ENCODE measurements at places on chromosomes 5 and 9. TPM values are rescaled to one million over a fixed set of nuclear protein-coding genes. Genes with fewer than 3 reads are reported as not detected.

DNA sequence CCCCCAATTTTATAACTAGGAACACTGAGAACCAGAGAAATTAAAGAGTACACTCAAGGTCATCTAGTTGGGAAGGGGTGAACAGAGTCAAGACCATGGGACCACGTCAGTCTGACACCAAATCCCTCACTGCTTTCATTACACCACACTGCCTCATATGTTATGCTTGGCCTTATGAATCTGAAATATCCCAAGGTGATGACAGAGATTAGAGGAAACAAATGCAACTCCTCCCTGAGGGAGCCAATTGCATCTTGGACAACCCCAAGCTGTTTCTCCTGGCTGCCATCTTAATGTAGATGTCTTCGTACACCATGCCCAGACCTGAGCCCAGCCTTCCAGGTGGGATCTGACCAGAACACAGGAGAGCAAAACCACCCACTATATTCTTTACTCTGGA, 60.6 kb upstream of the ABCA1 start:
- no peak for DNase-seq

- no peak for DNase-seq
Measured at GRCh38 chr5:139312075-139312474, 18.5 kb downstream of the MATR3 start.

DNA sequence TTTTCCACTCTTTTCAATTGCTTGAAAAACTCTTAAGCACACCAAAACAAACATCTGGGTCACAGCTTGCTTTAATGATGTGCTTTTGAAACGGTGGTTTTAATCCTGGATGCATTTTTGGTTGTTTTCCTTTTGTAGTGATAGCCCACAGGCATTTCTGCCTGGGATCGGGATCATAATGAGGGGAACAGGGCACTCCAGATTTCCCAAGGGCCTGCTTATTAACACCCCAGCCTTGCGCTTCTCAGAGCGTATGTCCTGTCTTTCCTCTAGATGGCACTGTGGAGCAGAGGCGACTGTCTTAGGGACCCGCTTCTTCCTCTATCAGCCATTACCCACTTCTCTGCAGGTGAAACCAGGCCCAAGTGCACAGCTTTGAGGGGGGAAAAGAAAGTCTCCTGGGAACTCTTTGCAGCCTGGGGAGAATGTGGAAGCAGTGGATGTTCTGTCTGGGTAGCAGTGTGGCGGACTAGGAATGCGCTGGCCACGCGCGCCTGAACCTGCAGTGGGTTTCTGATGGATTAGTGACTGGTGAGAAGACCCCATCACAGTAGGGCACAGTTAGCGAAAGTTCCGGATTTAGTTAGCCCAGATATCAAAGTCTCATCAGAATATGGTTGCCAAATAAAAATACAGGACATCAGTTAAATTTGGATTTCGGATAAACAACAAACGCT, 190.1 kb downstream of the GNA14 start:
- peak; percentile 57 for DNase-seq

DNA sequence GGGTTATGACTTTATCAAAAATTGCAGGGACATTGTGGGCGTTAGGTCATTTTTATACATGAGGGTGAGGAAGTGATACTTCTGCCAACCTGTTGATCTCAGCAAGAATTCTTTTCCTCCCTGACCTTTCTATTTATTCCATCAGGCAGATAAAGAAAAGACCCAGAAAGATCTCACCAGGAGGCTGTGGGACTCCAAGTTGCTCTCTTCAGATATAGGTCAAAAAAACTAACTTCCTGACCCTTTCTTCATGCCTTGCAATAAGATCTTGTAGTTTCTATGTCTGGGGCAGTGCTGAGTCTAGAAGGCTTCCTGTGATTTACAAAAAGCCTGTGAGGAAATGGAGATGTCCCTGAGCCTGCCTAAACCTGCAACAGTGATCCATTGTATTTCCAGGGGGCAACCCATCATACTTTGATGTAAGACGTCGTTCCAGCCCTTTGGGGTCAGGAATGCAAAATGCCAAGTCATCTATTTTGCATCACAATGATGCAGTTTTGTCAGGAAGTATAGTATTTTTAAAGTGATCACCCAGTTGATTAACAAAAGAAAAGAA, 22.0 kb upstream of the PIK3R1 start:
- no peak for DNase-seq

DNA sequence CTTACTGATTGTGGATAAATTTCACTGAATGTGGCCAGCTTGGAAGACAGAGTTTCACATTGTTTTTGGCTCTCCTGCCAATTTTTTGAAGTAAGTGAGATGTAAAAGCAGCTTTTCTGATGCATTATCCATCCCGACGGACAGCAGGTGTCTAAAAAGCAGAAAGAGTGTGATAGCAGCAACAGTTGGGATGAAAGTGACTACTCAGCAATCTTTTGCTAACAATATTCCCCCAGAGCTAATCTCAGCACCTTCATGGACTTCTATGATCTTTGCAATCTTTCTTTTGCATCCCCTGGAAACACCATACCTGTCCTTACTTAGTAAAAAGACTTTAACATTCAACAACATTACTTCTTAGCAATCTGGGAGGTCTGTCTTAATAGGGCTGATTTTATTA, 5.4 kb downstream of the CD72 start:
- no peak for DNase-seq

PIP5K1B gene
- total RNA-seq: 5.3 TPM

FSD1L gene
- 3.0 TPM for total RNA-seq

- DNase-seq: no peak
Measured at GRCh38 chr9:25994605-25995004, 316.4 kb upstream of the TUSC1 start.

GRCh38 chr5:14156650-14157492, 13.7 kb downstream of the TRIO start:
- DNase-seq: no peak

GRCh38 chr5:111829701-111830100, 72.7 kb upstream of the NREP start:
- DNase-seq: no peak

- no peak for DNase-seq
Measured at GRCh38 chr5:39079147-39079546, 4.9 kb upstream of the RICTOR start.

DNA sequence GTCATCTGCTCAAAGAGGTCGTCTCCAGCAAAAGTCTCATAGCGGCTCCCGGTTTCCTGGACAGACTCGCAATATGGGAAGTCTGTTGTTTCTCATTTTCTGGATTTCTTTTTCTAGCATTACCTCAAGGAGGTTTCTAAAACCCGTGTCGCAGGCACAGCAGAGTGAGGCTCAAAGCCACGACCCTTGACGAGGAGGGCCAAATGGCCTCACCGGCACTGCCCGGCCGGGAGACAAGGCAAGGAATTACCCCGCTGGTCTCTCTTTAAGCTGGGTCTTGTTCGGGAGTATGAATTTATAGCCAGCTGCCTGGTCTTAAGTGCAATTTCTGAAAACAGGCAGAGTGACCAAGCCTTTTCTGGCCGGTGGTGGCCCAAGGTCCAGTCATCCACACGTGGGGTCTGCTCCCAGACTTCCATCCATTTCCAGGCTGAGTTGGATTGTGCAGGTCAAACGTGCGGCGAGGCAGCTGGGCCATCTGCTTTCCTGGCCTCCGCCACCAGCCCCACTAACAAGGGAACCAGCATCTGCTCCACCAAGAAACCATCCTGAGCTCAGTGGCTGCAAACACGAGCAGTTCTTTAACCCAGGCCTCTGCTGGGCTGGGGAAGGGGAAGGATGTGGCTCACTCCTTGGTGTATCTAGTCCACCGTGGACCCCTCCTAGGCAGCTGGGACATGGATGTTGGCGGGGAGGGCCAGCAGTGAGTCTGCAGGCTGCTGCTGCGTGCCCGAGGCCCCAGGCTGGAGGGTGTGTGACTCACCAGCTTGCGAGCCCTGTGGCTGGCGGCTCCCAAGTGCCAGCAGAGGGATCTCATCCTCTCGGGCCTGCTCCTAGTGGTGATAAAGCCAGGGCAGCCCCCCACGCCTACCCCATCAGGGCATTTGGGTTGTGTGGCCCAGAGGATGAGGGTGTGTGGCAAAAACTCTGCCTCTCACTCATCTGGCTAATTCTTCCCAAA, 55.6 kb upstream of the COL5A1 start:
- DNase-seq: no peak

DNA sequence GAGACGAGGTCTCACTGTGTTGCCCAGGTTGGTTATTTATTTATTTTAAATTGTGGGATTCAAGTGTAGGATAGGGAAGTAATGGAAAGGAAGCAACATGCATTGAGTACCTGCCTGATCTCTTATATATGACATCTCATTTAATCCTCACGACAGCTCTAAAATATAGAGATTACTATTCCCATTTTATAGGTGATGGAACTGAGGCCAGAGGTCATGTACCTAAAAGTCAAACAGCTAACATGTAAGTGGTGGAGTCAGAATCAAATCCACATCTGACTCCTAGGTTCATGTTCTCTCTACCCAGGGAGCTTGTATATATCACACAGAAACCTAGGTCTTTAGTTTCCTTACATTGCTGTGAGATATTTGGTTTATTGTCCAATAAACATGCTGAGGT, 26.1 kb upstream of the MATR3 start:
- DNase-seq: no peak

DNA sequence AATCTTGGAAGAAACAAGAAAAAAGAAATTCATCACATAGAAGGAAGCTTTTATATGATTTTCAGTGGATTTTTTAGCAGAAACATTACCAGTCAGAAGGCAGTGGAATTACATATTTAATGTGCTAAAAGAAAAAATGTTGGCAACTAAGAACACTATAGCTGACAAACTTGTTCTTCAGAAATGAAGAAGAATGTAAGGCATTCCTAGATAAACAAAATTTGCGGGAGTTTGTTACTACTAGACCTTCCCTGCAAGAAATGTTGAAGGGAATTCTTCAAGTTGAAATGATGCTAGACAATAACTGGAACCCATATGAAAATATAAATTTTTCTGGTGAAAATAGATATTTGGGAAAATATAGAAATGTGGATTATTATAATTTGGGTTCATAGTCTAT, 718.3 kb upstream of the GRAMD2B start:
- DNase-seq: no peak

- DNase-seq: no peak
Measured at GRCh38 chr5:763397-763796, 21.1 kb downstream of the ZDHHC11B start.

- DNase-seq: no peak
Measured at GRCh38 chr9:26152350-26152749, 474.1 kb upstream of the TUSC1 start.

GRCh38 chr9:94445863-94446262, 109.0 kb upstream of the PCAT7 start:
- DNase-seq: no peak

DNA sequence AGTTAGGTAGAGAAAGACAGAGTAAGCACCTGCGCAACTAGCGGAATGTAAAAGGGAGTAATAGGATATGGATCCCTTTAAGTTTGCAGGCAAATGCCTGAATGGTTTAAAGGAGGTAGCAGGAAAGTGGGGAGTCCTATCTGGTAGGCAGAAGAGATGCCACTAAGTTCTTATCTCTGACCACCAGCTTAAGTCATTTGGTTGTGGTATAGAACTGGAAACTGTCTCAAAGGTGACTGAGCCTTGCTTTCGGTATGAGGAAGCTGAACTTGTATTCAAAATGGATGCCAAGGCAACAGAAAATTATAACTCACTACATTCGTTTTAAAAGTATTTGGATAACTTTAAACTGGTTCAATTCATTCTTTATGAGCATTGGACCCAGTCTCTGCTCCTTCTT, 475.6 kb downstream of the DMRTA1 start:
- DNase-seq: no peak

DNA sequence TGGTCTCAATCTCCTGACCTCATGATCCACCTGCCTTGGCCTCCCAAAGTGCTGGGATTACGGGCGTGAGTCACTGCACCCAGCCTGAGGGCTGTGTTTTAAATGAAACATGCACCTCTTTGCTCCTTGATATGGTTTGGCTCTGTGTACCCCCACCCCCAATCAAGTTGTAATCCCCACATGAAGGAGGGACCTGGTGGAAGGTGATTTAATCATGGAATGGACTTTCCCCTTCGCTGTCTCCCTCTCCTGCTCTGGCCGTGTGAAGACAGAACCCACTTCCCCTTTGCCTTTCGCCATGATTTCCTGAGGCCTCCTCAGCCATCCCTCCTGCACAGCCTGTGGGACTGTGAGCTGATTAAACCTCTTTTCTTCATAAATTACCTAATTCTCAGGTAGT, 12.5 kb upstream of the NOTCH1 start:
- DNase-seq: no peak

DNA sequence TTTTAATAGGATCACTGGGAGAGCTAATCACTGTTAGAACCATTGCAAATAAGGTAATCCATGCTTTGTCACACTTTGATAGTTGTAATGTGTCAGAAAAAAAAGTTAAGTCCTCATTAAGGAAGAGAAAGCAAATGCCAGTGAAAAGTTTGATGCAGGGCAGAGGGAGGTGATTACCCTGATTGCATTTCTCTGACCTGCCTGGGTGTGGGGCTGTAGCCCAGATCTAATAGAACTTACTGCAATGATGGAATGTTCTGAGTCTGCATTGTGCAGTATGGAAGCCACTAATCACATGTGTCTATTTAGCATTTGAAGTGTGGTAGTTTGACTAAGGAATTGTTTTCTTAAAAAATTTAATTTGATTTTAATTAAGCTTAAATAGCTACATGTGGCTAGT, 202.7 kb downstream of the ATP10B start:
- DNase-seq: no peak

- no peak for DNase-seq
Measured at GRCh38 chr9:120729791-120730241, 15.5 kb upstream of the MEGF9 start.

DNA sequence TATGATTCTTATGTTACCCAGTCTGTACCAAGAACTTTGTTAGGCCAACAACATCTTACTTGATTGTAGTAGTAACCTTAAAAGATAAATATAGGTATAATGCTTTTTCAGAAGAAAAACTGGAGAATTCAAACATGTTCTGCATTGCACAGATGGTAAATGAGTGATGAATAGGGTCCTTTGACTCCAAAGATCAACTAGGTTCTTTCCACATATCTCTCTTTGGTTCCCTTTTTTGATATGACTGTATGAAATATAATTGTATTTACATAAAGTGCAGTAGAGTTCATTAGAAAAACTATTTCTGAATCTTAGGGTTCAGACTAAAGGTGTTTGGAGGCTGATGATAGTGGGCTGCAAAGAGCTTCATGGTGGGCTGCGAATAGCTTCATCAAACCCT, 150.5 kb upstream of the CDKN2B start:
- DNase-seq: no peak

DNA sequence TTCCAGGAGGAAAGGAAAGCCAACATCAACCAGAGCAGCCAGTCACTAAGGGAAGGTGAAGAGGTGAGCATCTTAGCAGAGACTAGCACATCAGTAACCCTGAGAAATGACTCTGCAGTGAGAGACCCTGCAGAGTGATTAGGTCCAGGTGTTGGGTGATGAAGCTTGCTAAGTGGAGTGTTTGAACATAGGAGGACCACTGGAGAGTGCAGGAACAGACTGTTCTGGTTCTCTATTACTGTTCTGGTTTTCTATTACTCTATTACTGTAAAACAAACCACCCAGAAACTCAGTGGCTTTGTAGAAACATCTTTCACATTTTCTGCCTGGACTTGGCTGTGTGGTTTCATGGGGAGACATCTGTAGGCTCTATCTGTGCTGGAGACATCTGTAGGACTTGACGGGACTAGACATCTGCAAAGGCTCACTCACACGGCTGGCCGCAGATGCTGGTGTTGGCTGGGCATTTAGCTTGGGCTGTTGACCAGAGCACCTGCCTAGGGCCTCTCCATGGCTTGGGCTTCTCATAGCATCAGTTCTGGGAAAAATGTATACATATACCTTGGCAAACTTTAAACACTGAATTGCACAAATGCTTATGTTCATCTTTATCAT, 33.4 kb upstream of the SPATA31E1 start:
- DNase-seq: no peak

Data from pancreas (tissue), 10 donors.